ENCODE measurements at places on chromosomes 5 and 9.

- no peak for DNase-seq
These were observed 8.0 kb downstream of the GCNT4 start for GRCh38 chr5:75044406-75044805.

- no peak for DNase-seq
These were observed 229.1 kb downstream of the PSAT1 start for GRCh38 chr9:78525986-78526560.

DNA sequence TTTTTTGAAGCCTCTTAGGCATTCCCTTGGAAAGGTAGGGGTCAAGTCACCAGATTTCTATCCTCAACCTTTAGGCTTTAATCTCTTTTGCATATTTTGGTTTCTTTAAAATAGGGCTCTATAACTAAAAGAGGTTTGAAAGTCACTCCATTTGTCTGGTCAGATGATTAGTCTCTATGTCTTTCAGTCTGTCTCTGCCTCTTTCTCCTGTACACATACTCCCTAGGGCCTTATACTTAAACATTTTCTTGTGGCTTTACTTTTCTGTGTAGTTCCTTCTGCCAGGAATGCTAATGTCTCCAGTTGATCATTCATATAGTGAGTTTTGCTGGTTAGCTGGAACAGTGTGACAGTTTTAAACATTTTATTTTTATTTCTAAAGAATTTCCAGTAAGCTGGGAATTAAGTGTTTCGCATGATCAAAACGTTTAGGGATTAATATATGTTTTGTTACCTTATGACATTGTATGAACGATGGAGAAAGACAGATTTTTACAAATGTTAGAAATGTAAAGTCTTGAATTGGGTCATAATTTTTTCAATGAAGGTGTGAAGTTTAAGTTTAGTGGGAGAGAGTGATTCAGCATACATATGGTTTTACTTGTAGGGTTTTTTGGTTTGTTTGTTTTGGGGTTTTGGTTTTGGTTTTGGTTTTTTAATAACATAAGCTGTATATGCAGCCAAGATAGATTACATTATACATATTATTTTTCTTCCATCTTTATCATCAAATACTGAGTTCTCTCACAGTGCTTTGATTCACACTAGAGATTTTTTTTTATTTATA lies 90.6 kb downstream of the ZCCHC7 start:
- no peak for DNase-seq

DNA sequence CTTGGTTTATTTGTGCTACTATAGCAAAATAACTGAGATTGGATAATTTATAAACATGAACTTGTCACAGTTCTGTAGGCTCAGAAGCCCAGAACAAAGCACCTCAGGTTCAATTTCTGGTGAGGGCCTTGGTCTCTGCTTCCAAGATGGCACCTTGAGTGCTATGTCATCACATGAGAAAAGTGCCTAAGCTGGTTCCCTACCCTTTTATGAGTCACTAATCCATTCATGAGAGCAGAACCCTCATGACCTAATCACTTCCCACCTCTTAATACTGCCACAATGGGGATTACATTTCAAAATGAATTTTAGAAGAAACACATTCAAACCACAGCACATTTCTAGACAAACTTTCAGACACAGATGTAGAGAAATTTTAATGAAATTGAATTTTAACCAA lies 98.2 kb upstream of the PRSS3 start:
- no peak for DNase-seq

- peak; percentile 77 for DNase-seq
These were observed 134.6 kb downstream of the EDIL3 start for GRCh38 chr5:84249918-84250630.

DNA sequence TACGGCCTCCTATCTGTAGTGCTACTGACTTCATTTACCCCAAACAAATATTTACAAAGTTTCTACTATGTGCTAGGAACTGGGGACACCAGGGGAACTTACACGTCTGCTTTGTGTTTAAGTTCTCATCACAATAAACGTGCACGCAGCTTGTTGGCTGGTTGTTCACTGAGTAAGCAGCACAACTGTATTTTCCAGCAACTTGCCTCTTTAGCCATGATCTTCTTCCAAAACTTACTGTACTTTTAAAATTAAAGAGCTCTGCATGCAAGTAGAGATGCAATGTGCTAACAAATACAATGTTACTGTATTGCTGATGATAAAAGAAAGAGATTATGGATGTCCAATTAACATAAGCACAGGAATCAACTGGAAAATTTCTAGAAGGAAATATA lies 62.8 kb downstream of the RAPGEF1 start:
- no peak for DNase-seq
